Karpas-422 (cell line): ENCODE measurements at places on chromosomes 5 and 9. TPM values are rescaled to one million over a fixed set of nuclear protein-coding genes. Genes with fewer than 3 reads are reported as not detected.

DNA sequence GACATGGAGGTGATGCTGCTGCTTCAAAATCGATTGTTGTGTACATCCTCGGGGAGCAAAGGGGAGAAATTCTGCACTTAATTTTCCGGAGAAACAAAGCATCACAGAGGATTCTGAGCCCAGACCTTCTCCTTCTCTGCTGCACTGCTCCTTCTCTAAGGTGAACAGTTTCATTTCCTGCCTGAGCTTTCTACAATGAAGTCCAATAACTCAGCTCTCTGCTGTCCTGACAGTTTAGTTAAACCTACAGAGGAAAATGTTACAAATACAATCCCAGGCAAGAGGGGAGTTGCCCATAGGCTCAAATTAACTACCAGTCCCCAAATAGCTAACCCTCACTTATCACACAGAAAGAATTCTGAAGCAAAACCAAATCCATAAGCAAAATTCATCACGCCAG lies 206.3 kb downstream of the EFNA5 start:
- H3K27me3 ChIP-seq: no peaks in the 10 kb centered on the region
- H3K4me3 ChIP-seq: no peak overlapping the region
- no peaks in the 10 kb centered on the region for H3K36me3 ChIP-seq
- no peak overlapping the region for H3K27ac ChIP-seq
- no peaks in the 10 kb centered on the region for H3K4me1 ChIP-seq

The PTPRD gene
- total RNA-seq: 0.32 and 0.63 TPM in 2 replicates

DNA sequence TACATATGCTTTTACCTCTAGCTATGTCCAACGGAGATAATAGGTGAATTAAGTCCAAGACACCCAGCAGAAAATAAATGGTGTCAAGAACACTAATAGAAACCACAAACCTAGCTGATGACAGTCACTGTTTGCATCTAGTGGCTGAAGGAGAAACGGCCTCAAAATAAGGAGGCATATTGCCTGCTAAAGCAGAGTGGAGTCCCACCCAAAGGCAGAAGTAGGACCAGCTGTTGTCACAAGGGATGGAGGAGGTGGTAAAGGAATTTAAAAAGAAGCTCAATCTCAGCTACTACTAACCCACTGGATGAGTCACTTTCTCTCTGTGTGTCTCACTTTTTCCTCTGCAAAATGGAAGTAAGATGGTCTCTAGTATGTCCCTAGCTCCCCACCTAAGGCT lies 224.3 kb downstream of the GRIA1 start:
- H3K27ac ChIP-seq: no peak overlapping the region
- DNase-seq: no peak
- no peaks in the 10 kb centered on the region for H3K36me3 ChIP-seq
- no peaks in the 10 kb centered on the region for H3K4me1 ChIP-seq
- no peaks in the 10 kb centered on the region for H3K27me3 ChIP-seq

The FCHO2 gene
- 5.1 and 5.2 TPM in 2 replicates for total RNA-seq

The NR2F1-AS1 gene
- total RNA-seq: 1.7 TPM in 1 of 2 replicates, not detected in the other

DNA sequence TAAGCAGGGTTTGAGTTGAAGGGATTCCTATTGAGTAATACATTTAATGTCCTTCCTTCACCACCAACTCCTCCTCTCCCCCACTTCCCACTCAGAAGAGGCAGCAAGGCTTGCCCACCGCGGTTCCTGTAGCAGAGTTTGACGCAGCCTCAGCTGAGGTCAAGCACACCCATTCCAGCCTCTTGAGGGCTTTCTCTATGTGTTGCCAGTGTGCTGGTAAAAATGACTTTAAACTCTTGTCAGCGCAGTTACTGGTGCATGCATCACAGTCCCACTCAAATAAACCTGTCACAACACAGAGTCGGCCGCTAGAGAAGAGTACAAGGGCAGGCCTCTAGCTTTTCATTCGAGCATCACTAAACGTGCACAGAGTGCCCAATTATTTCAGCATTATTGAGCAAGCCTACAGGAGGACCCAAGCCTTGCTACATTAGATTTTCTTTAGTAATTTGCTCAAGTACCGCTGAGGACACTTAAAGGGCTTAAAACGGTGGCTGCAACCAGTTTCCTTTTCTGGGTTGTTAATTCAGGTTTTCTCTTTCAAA lies 79.6 kb downstream of the TLE4 start:
- no peak overlapping the region for H3K27ac ChIP-seq
- H3K4me3 ChIP-seq: no peak overlapping the region
- H3K36me3 ChIP-seq: peaks cover 24% of the 10 kb centered on the region
